ENCODE measurements at places on chromosomes 11 and 22.
A peak's percentile ranks its signal among the peaks of the same experiment; 100 is the strongest.

GRCh38 chr11:94926698-94927237 lies 46.6 kb downstream of the CWC15 start:
- no peaks in the 10 kb centered on the region for H3K36me3 ChIP-seq
- no peak overlapping the region for H3K4me3 ChIP-seq
- DNase-seq: peak; percentile 39
- H3K27ac ChIP-seq: no peak overlapping the region
- no peaks in the 10 kb centered on the region for H3K27me3 ChIP-seq

GRCh38 chr11:70063555-70063954 lies 14.6 kb upstream of the ANO1 start:
- no peak overlapping the region for H3K27ac ChIP-seq
- H3K27me3 ChIP-seq: no peaks in the 10 kb centered on the region
- no peaks in the 10 kb centered on the region for H3K36me3 ChIP-seq
- no peak overlapping the region for H3K4me3 ChIP-seq
- DNase-seq: no peak
- H3K4me1 ChIP-seq: peaks cover 3% of the 10 kb centered on the region

GRCh38 chr11:12854297-12854661 lies 154.8 kb upstream of the RASSF10 start:
- no peaks in the 10 kb centered on the region for H3K4me1 ChIP-seq
- peaks cover 5% of the 10 kb centered on the region for H3K36me3 ChIP-seq
- H3K4me3 ChIP-seq: no peak overlapping the region
- DNase-seq: no peak
- no peaks in the 10 kb centered on the region for H3K27me3 ChIP-seq
- H3K27ac ChIP-seq: no peak overlapping the region

GRCh38 chr11:132866783-132867545 lies 665.3 kb downstream of the OPCML start:
- no peak overlapping the region for H3K4me3 ChIP-seq
- no peaks in the 10 kb centered on the region for H3K36me3 ChIP-seq
- no peaks in the 10 kb centered on the region for H3K27me3 ChIP-seq
- DNase-seq: no peak

DNA sequence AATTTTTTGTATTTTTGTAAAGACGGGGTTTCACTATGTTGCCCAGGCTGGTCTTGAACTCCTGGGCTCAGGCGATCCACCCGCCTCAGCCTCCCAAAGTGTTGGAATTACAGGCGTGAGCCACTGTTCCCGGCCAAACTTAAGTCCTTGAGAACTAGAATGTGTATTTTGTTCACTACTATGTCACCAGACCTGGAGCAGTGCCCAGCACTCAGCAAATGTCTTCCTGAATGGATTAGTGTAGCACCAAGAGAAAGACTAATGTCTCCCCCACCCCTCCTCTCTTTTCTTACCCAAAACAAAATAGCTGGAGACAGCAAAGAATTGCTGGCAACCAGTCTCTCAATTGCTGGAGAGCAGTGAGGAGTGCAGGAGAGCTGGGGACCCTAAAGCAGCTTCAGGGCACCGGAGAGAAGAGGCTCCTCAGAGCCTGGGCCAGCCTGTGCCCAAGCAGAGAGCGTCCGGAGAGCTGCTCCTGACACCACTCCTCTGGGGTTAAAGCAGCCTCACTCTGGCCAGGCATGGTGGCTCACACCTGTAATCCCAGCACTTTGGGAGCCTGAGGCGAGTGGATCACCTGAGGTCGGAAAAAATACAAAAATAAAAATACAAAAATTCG lies 14.9 kb downstream of the SLC25A18 start:
- no peaks in the 10 kb centered on the region for H3K36me3 ChIP-seq
- no peak overlapping the region for H3K27ac ChIP-seq
- no peaks in the 10 kb centered on the region for H3K4me1 ChIP-seq

DNA sequence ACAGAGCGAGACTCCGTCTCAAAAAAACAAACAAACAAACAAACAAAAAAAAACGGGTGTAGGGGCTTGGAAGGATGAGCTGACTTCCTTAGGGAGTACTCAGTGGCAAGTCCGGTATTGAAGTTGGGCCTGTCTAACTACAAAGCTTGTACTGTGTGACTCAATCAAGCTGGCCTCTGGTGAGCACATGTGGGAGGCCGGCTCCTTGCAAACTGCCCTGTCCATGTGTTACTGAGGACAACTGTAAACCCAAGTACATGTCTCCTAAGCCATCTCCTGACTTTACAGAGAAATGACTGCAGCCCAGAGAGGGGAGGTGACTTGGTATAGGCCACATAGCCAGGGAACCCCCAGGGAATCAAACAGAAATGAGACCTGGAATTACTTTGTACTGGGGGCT lies 11.6 kb downstream of the RIBC2 start:
- no peaks in the 10 kb centered on the region for H3K27me3 ChIP-seq
- no peaks in the 10 kb centered on the region for H3K4me1 ChIP-seq
- no peak overlapping the region for H3K27ac ChIP-seq
- H3K4me3 ChIP-seq: no peak overlapping the region
- DNase-seq: no peak

DNA sequence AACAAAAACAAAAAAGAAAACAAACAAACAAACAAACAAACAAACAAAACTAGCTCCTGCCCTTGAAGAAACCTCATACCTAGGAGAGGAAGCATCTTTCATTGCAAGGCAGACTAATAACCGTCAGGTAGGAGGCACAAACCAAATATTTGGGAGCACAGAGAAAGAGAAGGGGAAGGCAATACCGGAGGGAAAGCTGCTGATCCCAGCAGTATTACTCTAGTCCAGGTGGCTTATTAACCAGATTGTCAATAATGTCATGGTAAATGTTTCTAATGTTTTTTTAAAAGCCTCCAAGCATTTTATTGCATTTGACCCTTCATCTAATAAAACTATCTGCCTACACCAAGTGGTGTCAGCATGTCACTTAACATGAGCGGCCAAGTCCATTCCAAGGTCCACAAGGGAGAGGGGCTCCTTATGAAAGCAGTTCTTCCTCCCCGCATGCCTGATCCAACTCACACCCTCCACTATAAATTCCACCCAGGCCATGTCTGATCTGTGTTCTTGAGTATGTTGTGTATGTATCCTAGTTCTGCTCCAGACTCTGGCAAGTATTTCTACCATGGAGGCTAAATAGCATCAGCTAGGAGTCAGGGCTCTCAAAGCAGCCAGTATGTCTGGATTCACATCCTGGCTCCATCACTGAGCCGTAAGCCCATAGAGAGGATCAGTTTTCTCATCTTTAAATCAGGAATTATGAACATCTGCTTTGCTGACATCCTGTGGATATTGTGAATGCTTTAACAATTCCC lies 208.1 kb upstream of the TENM4 start:
- DNase-seq: no peak
- H3K4me1 ChIP-seq: no peaks in the 10 kb centered on the region
- H3K27me3 ChIP-seq: no peaks in the 10 kb centered on the region
- H3K36me3 ChIP-seq: no peaks in the 10 kb centered on the region
- H3K4me3 ChIP-seq: no peak overlapping the region
- H3K27ac ChIP-seq: no peak overlapping the region

- no peak for DNase-seq
- H3K36me3 ChIP-seq: peaks cover 1% of the 10 kb centered on the region
- no peak overlapping the region for H3K4me3 ChIP-seq
- H3K4me1 ChIP-seq: peaks cover 6% of the 10 kb centered on the region
These were observed 328.3 kb downstream of the FAT3 start for GRCh38 chr11:92552942-92553341.

DNA sequence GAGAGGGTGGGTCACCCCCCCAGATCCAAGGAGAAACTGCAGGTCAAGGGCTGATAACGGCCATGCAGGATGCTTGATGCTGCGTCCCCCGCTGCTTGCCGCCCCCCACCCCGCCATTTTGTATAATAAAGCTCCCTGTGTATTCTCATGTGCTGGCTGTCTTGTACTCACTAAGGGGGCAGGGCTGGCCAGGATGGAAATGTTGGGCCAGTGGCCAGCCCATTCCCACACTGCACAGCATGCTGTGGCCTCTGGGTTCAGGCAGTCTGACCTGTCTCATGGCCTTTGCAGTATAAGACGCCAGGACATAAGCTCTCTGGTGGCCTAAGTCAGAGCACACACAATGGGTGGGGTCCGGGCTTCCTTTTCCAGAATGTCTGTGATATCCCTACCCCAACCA lies 421 bp upstream of the PRR33 start:
- H3K4me1 ChIP-seq: no peaks in the 10 kb centered on the region
- DNase-seq: no peak
- no peak overlapping the region for H3K4me3 ChIP-seq
- no peak overlapping the region for H3K27ac ChIP-seq

- DNase-seq: no peak
- no peaks in the 10 kb centered on the region for H3K4me1 ChIP-seq
- no peak overlapping the region for H3K27ac ChIP-seq
- H3K4me3 ChIP-seq: no peak overlapping the region
These were observed 10.1 kb upstream of the OR4A15 start for GRCh38 chr11:55357560-55358184.

Data from H9 (cell line).